ENCODE measurements at places on chromosomes 5 and 9.

DNA sequence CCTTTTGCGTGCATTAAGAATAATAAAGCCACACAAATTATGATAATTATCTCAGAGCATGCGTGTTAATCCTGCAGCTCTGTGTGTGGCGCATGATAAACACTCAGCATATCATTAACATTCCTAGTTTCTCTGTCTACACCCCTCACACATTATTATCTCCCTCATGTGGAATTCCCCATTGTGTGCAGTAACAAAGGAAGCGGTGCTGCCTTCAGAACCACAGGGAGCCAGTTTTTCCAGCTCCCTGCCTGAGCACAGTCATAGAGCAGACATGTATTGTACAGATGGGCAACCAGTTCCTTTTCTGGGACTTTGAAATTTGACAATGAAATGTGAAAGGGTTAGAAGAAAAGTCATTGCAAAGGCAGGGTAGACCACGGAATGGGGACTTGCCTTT, 1365.5 kb upstream of the CDH9 start:
- no peak for DNase-seq

GRCh38 chr9:36461323-36461722, 61.3 kb upstream of the RNF38 start:
- DNase-seq = peak; percentile 26

DNA sequence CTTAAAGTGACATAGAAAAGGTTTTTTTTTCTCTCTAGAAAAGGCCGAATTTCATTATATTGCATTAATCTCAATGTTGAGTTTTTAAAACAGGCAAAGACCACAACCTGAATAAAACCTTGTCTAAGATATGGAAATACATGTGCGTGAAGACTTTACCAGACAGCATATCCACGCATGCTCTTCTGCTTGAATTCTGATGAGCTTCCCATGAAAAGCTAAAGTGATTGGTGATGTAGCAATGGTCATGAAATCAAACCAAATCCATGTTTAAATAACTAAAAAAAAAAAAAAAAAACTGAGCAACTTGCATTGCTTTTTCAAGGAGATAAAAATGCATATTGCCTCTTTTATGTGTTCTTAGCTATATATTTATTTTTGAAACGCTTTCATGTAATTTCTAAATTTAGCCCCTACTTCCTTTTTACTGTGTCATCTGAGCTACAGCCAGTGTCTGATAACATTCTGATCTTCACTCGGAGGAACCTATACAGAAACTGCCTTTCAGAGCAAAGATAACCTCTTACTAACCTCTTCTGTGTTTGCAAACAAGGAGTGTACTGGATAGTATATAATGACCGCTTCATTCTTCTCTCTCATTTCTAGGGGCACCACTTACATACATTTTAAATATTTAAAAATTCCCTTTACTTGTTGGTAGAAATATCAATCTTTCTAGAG, 179.1 kb upstream of the GNA14 start:
- no peak for DNase-seq

GRCh38 chr9:9478741-9479140, 1134.1 kb downstream of the PTPRD start:
- no peak for DNase-seq

DNA sequence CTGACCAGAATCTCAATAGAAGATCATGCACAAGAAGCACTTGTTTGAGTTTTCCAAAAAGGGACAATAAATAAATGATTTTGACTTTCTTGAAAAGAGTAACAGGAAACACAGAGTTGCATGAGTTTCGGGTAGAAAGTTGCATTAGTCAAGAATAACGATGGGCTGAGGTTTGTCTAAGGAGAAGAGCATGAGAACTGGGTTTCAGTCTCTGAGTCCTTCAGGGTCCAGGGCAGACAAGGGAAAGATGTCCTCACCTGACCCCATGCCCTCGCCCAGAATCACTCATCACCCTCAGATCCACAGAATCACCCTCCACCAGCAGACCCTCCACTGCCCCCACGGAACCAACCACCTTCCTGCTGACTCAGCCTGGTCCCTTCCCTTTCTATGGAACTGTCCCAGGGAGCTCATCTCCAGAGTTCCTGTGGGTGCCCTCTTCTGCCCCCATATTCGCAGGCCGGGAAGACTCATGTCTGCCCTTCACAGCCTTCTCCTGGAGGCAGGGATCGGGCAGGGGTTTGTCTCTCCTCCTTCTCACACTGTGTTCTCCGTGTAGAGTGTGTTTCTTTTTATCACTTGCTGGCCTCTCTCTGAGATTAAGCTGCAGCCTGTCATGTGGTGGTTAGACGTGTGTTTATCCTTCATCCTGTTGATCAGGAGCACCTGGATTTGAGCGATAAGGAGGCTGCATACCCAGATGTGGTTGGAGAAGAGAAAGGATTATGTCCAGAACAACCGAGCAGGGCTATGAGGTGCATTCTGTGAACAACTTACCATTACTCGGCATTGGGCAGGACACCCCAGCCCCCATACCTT, 442.6 kb downstream of the MAT2B start:
- DNase-seq = no peak

- no peak for DNase-seq
These were observed 451.4 kb upstream of the DAB2 start for GRCh38 chr5:39876146-39876545.

GRCh38 chr5:54643685-54644106, 126.1 kb downstream of the SNX18 start:
- peak; percentile 44 for DNase-seq

DNA sequence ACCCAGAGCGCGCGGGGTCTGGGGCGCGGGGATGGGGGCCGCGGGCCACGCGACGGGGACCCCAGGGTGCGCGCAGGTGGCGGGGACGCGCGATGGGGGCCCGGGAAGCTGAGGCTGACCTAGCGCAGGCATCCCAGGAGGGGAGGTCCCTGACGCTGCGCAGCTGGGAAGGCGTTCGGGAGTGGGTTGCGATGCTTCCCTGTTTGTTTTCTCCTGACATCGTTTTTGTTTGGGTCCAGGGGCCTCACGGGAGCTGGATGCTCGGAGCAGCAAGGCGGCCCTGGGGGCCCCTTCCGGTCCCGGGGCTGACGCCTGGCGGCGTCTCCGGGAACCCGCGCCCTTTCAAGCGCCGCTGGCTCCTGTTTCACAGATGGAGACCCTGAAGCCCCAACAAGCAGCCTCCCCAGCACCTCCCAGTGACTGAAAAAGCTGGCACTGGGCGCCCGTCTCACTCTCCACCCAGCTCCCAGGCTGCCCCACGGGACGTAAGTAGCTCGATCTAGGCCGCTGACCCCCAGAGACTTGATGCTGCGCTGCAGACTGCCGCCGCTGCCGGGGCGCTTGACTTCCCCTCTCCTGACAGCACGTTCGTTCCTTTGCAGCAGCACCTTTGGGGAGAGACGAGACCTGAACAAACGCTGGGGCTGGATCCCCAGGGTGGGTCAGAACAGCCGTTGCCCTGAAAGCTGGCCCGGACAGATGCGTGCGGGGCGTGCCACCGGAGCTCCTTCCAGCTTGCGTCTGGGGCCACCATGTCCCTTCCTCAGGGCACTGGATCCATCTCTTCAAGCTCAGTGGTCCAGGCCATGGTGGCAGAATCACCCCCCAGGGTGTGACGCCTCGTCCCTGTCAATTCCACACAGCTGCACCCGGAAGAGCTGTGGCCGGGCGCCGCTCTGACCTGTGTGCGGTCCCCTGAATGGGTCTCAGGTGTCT, 593 bp downstream of the BRD3OS start:
- peak; percentile 65 for DNase-seq

DNA sequence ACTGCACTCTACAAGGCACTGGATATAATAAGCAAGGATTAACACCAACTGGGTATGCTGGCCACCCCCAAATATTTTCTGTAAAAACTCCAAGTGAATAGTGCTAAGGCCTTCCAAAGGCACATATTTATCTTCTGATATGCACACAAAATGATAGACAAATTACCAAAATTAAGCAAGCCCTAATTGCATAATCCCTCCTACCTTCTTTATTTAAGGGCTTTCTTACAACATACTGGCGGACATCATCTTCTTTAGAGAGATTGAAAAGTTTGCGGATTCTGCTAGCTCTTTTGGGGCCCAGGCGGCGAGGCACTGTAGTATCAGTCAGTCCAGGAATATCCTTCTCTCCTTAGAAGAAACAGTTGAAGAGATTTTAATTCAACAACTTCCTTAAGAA, 1.9 kb downstream of the RPS6 start:
- DNase-seq = no peak

DNA sequence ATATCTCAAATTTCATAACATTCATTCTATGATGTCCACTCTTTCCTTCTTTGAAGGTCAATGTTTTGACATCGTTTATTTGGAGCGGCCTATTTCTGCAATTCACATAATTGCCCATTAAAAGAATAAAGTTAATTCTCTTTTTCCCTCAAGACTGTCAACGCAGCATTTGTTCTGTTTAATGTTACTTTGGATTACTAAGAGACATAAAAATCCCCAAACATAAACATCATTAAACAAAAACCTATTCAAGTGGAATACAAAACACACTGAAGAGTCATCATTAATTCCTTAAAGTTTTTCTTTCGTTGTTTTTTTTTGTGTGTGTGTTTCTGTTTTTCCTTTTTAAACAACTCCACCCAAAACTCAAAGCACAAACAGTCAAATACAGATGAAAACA, 151.1 kb downstream of the TRPM6 start:
- DNase-seq = no peak

- DNase-seq = no peak
These were observed 302.4 kb downstream of the CHSY3 start for GRCh38 chr5:130206686-130207085.

DNA sequence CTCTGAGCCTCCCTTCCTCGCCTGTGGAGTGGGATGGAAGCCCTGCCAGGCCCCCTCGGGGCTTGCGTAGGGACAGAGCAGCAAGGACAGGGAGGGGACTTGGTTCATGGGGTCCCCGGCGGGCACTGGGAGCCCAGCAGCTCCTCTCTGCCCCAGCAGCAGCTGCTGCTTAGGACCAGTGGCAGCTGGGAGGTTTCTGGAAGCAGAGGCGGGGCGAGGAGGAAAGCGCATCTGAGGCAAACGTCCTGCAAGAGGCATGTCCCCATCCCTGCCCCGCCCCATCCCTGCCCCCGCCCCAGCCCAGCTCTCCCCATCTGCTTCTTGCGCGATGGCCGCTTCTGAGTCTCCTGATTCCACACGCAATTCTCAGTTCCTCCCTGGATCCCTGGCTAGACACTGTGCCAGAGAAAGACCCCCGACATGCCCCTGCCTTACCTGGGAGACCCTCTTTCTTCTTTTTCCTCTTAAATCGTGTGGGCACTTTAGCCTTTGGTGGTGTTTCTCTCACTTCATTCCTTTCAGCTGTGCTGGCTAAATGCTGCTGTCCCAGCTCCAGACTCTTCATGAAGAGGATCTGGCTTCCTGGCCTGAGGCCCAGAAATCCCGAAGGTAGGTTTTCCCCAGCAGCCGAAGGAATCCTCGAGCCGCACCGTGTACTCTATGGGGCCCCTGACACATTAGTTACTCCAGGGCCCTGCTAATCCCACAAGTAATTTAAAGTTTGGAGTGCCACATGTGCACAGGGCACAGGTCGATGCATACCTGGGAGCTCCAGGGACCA, 4.4 kb upstream of the OR2S2 start:
- DNase-seq = peak; percentile 86

DNA sequence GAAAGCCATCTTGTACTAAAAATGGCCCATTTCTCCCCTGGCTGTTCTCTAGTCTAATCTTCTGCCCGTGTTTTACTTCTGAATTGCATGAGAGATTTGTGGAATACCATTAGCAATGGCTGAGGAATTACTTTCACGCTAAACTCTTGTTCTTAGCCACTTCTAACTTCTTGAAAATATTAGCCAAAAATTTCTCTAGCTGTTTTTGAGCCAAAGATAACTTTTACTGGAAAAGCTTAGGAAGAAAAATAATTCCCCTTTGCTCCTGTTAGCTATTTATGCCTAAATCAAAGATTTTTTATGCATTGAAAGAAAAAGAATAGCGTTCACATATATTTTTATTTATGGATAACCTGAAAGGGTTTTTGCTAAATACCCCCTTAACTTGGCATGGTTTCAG, 287.8 kb downstream of the MTRR start:
- no peak for DNase-seq

- no peak for DNase-seq
These were observed 231.1 kb downstream of the FAM170A start for GRCh38 chr5:119860463-119860862.

DNA sequence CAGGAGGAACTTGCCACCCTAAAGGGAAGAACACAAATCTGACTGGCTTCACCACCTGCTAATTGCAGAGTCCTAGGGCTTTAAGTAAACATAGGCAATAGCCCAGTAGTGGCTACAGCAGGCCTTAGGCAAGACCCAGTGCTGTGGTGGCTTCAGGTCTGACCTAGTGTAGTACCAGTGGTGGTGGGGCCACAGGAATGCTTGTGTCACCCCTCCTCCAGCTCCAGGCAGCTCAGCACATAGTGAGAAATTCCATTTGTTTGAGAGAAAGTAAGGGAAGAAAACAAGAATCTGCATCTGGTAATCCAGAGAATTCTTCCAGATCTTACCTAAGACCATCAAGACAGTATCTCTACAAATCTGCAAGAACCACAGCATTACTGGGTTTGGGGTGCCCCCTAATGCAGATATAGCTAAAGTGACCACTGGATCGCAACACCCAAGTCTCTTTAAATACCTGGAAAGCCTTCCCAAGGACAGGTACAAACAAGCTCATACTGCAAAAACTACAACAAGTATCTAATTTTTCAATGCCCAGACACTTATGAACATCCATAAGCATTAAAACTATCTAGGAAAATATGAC, 102.6 kb upstream of the TRPM3 start:
- no peak for DNase-seq

GRCh38 chr5:160187091-160187490, 42.2 kb upstream of the FABP6 start:
- no peak for DNase-seq

DNA sequence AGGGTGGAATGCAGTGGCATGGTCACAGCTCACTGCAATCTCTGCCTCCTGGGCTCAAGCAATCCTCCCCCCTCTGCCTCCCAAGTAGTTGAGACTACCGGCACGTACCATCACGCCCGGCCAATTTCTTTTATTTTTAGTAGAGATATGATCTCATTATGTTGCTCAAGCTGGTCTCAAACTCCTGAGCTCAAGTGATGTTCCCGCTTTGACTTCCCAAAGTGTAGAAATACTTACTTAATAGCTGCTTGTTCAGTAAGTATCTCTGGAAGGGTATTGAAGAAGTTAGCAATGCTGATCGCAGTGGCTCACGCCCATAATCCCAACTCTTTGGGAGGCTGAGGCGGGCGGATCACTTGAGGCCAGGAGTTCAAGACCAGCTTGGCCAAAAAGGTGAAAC, 35.7 kb upstream of the PLIN2 start:
- DNase-seq = no peak

- no peak for DNase-seq
These were observed 151.6 kb downstream of the MACIR start for GRCh38 chr5:103410172-103410571.

All from hepatic stellate cell (primary cell).